ENCODE measurements at places on chromosomes 1 and 21. TPM values are rescaled to one million over a fixed set of nuclear protein-coding genes. Genes with fewer than 3 reads are reported as not detected.

GRCh38 chr1:246329900-246330299 lies 177.2 kb downstream of the SMYD3 start:
- no peak overlapping the region for H3K4me3 ChIP-seq
- H3K27me3 ChIP-seq, result no peaks in the 10 kb centered on the region
- no peak for DNase-seq
- no peaks in the 10 kb centered on the region for H3K4me1 ChIP-seq
- H3K36me3 ChIP-seq, result no peaks in the 10 kb centered on the region
- no peak overlapping the region for H3K27ac ChIP-seq

- peaks cover 20% of the 10 kb centered on the region for H3K4me1 ChIP-seq
- peaks cover 11% of the 10 kb centered on the region for H3K36me3 ChIP-seq
- H3K27me3 ChIP-seq, result no peaks in the 10 kb centered on the region
- H3K4me3 ChIP-seq, result peak overlapping the region; percentile 45
These were observed 66.7 kb downstream of the COL18A1 start for GRCh38 chr21:45471525-45472221.

GRCh38 chr21:33249331-33250002 lies 16.7 kb upstream of the IL10RB start:
- no peak for DNase-seq
- peaks cover 45% of the 10 kb centered on the region for H3K36me3 ChIP-seq
- no peak overlapping the region for H3K4me3 ChIP-seq
- H3K27me3 ChIP-seq, result no peaks in the 10 kb centered on the region
- no peaks in the 10 kb centered on the region for H3K4me1 ChIP-seq

GRCh38 chr1:22231995-22232690 lies 89.2 kb upstream of the WNT4 start:
- peaks cover 10% of the 10 kb centered on the region for H3K36me3 ChIP-seq
- no peaks in the 10 kb centered on the region for H3K27me3 ChIP-seq
- no peak overlapping the region for H3K27ac ChIP-seq
- H3K4me1 ChIP-seq, result peaks cover 24% of the 10 kb centered on the region
- H3K4me3 ChIP-seq, result no peak overlapping the region

GRCh38 chr1:7278045-7278444 lies 492.8 kb downstream of the CAMTA1 start:
- DNase-seq, result no peak
- H3K27me3 ChIP-seq, result no peaks in the 10 kb centered on the region
- no peaks in the 10 kb centered on the region for H3K4me1 ChIP-seq

GRCh38 chr1:230105245-230105753 lies 38.3 kb downstream of the GALNT2 start:
- H3K27me3 ChIP-seq, result no peaks in the 10 kb centered on the region
- peak overlapping the region; percentile 72 for H3K4me3 ChIP-seq
- H3K27ac ChIP-seq, result peak overlapping the region; percentile 80

DNA sequence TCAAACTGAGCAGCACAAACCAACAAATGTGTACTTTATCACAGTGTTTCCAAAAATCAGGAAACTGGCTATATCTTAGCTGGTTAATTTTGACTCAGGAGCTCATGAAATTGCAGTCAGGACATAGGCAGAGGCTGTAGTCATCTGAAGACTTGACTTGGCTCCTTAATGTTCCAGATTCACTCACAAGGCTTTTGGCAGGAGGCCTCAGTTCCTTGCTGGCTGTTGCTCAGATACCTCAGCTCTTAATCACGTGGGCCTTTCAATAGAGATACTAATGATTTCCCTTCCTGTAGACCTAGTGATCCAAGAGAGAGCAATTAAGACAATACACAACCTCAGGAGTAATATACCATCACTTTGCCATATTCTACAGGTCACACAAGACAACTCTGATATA lies 537.7 kb downstream of the BRINP3 start:
- H3K36me3 ChIP-seq, result no peaks in the 10 kb centered on the region
- DNase-seq, result no peak
- no peaks in the 10 kb centered on the region for H3K27me3 ChIP-seq
- no peak overlapping the region for H3K4me3 ChIP-seq
- no peak overlapping the region for H3K27ac ChIP-seq

- peaks cover 9% of the 10 kb centered on the region for H3K4me1 ChIP-seq
- peaks cover 18% of the 10 kb centered on the region for H3K27me3 ChIP-seq
- peaks cover 19% of the 10 kb centered on the region for H3K36me3 ChIP-seq
- no peak for DNase-seq
These were observed 580 bp upstream of the AZIN2 start for GRCh38 chr1:33080373-33080772.

GRCh38 chr21:36611379-36611778 lies 87.5 kb upstream of the SIM2 start:
- no peak for DNase-seq
- no peaks in the 10 kb centered on the region for H3K36me3 ChIP-seq
- H3K4me3 ChIP-seq, result no peak overlapping the region
- H3K27me3 ChIP-seq, result peaks cover 71% of the 10 kb centered on the region

DNA sequence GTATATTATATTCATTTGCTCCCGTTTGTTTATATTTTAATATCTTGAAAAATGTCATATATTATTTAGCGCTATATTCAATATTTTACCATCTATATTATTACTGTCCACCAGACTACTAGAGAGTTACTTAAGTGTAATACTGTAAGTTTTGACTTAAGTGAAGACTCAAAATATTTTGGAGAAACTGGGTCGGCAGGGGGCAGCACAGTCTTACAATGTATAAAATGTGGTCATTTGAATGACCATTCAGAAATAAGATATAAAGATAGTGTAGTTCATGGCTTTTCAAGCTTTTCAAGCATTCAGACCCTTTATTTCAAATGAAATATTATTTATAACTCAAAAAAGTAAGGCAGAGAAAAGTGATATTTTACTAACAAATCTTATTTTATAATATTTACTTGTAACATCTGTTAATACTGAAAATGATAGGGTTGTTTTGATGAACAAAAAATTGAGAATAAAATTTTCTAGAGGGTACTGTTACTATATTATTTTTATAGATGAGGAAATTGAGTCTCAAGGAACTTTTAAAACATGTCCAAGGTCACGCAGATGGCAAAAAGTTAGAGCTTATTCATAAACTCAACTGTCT lies 89.0 kb upstream of the SERTAD4 start:
- no peak overlapping the region for H3K4me3 ChIP-seq
- H3K4me1 ChIP-seq, result no peaks in the 10 kb centered on the region

DNA sequence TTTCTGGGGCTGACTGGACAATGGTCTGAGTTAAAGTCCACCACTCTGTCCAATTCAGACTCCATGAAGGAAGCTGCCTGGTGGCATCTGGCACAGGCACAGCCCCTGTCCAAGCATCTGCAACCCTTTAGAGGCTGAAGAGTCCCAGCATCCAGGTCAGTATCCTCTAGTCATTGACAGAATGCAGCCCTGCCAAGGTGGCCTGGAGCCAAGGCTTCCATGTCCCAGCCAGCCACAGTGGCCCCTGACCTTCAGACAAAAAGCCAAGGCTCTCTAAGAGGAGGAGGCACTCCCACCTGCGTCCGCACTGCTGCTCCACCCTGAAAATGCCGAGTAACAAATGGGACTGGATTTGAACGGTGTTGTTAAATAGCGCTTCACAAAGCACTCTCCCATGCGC lies 49.4 kb downstream of the KCNN3 start:
- no peak overlapping the region for H3K27ac ChIP-seq
- no peaks in the 10 kb centered on the region for H3K4me1 ChIP-seq
- H3K4me3 ChIP-seq, result no peak overlapping the region
- no peaks in the 10 kb centered on the region for H3K36me3 ChIP-seq

DNA sequence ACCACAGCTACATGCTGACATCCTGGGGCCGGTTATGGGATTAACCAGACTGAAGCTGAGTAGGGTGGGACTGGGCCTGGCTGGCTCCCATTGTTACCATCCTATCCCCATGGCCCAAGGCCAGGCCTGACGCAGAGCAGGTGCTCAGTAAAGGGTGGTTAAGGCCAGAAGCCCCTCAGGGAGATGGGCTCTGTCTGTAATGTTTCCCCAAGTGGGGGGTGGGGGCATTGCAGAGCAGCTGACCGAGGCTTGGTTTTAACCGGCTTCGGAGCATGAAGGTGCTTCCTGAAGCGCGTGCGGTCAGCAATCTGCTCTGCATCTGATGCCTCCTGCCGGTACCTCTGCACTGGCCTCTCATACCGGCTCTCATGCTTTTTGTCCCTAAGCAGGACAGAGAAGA lies 83.4 kb upstream of the ACTL8 start:
- DNase-seq, result no peak
- H3K36me3 ChIP-seq, result peaks cover 12% of the 10 kb centered on the region
- no peaks in the 10 kb centered on the region for H3K27me3 ChIP-seq
- no peaks in the 10 kb centered on the region for H3K4me1 ChIP-seq
- no peak overlapping the region for H3K4me3 ChIP-seq

DNA sequence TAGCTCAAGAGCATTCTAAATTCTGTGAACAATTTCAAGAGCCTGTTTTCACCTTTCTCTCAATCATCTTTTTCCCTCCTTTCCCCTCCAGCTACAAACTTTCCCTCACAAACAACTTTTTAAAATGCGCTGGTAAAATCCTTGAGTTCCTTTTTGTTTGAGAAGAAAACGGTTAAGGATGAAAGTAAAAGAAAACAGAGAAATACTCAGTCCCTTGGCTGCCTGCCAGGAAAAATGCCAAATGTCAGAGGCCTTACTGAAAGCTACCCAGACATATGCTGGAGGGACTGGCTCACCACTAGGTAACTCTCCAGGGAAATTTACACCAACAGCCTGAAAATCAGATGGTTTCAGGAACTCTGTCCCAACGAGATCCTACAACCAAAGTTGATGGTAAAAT lies 11.0 kb upstream of the SERBP1 start:
- no peaks in the 10 kb centered on the region for H3K4me1 ChIP-seq
- no peak overlapping the region for H3K27ac ChIP-seq
- no peaks in the 10 kb centered on the region for H3K27me3 ChIP-seq
- H3K36me3 ChIP-seq, result no peaks in the 10 kb centered on the region
- peak; percentile 32 for DNase-seq
- no peak overlapping the region for H3K4me3 ChIP-seq

- no peak for DNase-seq
- H3K4me1 ChIP-seq, result peaks cover 9% of the 10 kb centered on the region
- peak overlapping the region; percentile 75 for H3K27ac ChIP-seq
These were observed 71.4 kb downstream of the CD247 start for GRCh38 chr1:167446966-167447365.

DNA sequence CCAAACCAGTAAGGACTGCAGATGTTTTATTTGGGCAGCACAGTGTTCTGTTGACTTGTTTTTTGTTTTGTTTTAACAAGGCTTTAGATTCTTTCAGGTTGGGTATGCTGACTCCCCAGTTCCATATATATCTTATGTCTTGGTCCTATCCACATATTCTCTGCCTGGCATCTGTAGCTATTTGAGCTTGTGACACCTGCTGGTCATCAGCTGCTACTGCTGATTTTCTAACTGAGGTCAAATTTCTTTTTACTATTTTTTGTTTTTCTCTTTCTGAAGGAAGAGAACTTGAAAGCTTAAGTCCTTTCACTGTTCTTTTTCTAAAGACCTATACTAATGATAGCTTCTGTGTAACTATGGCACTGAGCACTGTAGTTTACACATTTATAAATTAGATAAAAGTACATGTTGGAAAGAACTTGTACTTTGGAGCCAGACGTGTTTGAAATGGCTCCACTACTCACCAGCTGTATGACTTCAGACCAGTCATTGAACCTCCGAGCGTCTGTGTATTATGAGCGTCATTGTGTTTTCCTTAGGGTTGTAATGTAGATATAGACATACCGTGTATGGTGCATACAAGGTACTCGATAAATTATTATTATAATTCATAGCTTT lies 109.4 kb downstream of the NRDC start:
- no peak overlapping the region for H3K4me3 ChIP-seq
- H3K27me3 ChIP-seq, result no peaks in the 10 kb centered on the region
- H3K27ac ChIP-seq, result peak overlapping the region; percentile 47
- peaks cover 36% of the 10 kb centered on the region for H3K36me3 ChIP-seq
- peak; percentile 13 for DNase-seq

DNA sequence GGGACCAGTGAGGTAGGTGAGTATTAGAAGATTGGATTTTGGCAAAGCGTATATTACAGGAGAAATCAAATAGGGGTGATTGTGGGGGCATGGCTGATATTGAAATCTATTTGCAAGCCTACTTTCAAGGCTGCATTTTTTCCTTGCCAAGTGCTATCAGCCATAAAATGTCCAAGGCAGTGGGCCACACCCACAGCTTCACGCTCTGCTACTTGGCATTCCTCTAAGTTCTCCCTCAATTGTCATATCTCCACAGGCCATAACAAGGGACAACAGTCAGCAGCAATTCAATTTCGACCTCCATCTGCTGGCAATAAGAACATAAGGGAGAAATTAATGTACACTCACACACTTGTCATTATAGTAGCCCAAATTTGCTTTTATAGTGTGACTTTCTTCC lies 667.1 kb upstream of the PKN2 start:
- no peaks in the 10 kb centered on the region for H3K36me3 ChIP-seq
- DNase-seq, result no peak
- no peak overlapping the region for H3K27ac ChIP-seq

- no peak for DNase-seq
- no peak overlapping the region for H3K4me3 ChIP-seq
- H3K27me3 ChIP-seq, result no peaks in the 10 kb centered on the region
- H3K27ac ChIP-seq, result no peak overlapping the region
These were observed 8.2 kb downstream of the CEP170 start for GRCh38 chr1:243246916-243247315.

- no peak overlapping the region for H3K4me3 ChIP-seq
- no peaks in the 10 kb centered on the region for H3K36me3 ChIP-seq
- no peak for DNase-seq
- peak overlapping the region; percentile 16 for H3K27ac ChIP-seq
These were observed 34.8 kb downstream of the ANKRD13C start for GRCh38 chr1:70319750-70320149.

GRCh38 chr1:177130451-177130945 lies 34.0 kb downstream of the ASTN1 start:
- DNase-seq, result no peak
- H3K4me1 ChIP-seq, result no peaks in the 10 kb centered on the region
- no peak overlapping the region for H3K4me3 ChIP-seq
- H3K36me3 ChIP-seq, result no peaks in the 10 kb centered on the region
- H3K27me3 ChIP-seq, result peaks cover 58% of the 10 kb centered on the region

- peak overlapping the region; percentile 76 for H3K27ac ChIP-seq
- peak; percentile 59 for DNase-seq
- H3K4me3 ChIP-seq, result peak overlapping the region; percentile 51
These were observed 53.1 kb downstream of the DOP1B start for GRCh38 chr21:36209626-36210171.

- H3K4me3 ChIP-seq, result no peak overlapping the region
- H3K27me3 ChIP-seq, result no peaks in the 10 kb centered on the region
- DNase-seq, result no peak
- H3K36me3 ChIP-seq, result peaks cover 6% of the 10 kb centered on the region
- H3K4me1 ChIP-seq, result peaks cover 6% of the 10 kb centered on the region
These were observed 9.9 kb upstream of the MIIP start for GRCh38 chr1:12009318-12009947.

The POLR3GL gene
- 11.5 TPM for total RNA-seq

The HEYL gene
- 0.27 TPM for total RNA-seq

The PTCH2 gene
- total RNA-seq, result 0.76 TPM

The SPRR2B gene
- total RNA-seq, result not detected

The PMF1 gene
- 57.3 TPM for total RNA-seq

The HTR6 gene
- total RNA-seq, result not detected

Measured in Calu3 (cell line).